Activated CD4-positive, CD25-positive, alpha-beta regulatory T cell treated with anti-CD3 and anti-CD28 coated beads, Interleukin-2, amount 50 U/mL, for 16 hours (primary cell): ENCODE measurements at places on chromosomes 7 and 10.

GRCh38 chr10:35758076-35758475 lies 116.0 kb upstream of the FZD8 start:
- no peak for DNase-seq

DNA sequence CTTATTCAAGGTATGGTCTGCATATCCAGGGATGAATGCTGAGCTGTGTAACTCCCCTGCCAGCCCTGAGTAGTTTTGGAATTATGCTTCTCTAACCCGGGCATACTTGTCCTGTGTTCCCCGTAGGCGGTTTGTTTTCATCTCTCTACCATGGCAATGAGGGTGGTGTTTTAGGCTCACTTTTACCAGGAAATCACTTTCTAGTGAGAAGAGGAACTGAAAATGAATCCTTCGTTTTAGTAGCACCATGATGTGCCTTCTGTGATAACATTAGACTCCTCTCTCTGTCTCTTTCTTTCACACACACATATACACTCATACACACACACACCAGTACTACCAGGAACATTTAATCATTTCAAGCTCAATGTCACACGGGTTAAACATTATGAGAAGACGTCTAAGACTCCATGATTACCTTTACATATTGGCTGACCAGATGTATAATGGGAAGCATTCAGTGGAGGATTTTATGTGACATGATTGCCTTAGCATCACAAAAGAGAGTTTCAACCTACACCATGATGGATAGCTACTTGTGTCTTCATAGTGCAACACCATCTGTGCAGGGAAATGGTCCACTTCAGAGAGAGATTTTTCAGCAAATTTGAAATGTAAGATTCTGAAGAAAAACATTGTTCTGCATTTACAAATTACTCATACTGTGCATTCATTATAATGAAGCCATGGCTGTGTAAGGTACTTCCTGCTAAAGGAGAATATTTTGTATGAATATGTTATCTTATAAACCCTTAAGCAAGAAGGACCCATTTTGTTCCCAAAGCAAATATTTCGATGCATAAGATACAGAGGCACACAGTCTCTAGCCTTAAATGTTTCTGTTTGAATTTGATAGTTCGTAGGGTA lies 31.0 kb upstream of the PFKP start:
- no peak for DNase-seq

DNA sequence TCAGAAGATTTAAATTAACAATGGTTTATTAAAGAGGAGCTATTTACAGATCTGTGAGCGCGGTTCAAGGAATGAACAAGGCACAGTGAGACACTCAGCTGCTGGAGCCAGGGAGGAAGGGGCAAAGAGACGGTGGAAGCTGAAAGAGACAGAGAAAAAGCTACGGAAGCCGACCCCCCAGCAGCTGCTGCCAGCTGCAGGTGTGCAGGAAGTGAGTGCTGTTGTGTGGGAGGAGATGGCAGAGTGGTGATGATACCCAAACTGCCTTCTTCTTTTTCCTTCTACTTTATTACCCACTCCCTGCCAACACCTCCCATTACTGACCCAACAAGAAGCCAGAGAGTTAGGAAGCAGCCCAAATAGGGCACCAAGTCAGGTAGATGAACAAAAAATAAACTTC lies 41.9 kb upstream of the MBL2 start:
- DNase-seq, result no peak

- no peak for DNase-seq
These were observed 169.9 kb upstream of the ADO start for GRCh38 chr10:62634576-62634975.

DNA sequence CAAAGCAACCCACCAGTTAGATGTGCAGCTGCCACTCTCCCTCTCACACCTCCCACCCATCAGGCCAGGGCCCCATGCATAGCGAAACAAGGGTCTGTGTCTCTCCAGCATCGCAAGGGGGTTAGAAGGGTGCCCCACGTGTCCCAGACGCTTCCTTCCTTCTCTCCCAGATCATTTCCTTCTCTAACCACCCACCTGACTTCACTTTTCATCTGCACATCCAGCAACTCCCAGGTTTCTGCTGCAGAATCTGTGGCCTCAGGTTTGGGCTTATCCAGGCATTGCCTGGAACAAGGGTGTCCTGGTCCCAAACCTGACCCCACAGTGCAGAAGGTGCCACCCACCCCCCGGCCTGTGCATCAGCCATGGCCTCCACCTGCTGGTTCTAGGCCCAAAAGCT lies 14.4 kb downstream of the PDIA4 start:
- DNase-seq, result no peak

GRCh38 chr7:111436608-111437007 lies 125.7 kb downstream of the IMMP2L start:
- no peak for DNase-seq

DNA sequence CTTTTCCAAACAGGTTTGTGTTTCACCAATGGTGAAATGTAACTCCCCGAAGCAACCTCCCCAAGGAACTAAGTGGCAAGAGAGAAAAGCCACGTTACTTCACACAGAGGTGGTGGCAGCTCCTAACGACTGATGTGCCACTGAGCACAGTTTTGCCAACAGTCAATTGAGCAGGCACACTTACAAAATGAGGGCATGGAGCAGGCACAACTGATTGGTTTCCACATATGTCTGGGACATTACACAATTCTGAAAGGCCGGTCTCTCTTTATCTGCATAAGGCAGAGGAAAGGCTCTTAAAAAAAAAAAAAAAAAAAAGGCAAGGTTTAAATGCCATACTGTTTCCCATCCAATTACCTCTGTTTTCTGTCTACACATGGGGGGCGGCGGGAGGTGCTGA lies 86.7 kb downstream of the GFRA1 start:
- no peak for DNase-seq

DNA sequence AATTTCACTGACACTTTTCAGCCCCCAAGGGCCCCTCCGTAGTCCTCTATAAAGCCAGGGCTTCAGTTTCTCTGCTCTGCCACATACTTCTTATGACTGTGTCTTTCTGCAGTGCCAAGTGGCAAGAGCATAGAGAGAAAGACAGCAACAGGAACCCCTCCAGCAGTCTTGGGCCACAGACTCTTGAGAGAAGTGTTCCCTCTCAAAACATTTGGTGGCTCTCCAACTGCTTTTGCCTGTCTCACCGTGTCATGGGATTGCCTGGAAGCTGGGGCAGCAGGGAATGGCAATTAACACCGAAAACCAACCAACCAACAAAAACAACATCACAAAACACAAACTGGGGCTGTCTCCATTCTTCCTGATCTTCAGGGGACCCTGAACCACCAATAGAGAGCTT lies 73.8 kb upstream of the ELN start:
- DNase-seq, result no peak

GRCh38 chr7:136133551-136133950 lies 156.4 kb upstream of the MTPN start:
- no peak for DNase-seq

- DNase-seq, result no peak
These were observed 31.8 kb upstream of the STEAP4 start for GRCh38 chr7:88338503-88338902.
